Left colon (tissue), 2 donors: ENCODE measurements at places on chromosomes 5 and 9. TPM values are rescaled to one million over a fixed set of nuclear protein-coding genes. Genes with fewer than 3 reads are reported as not detected.

The SPATA31C1 gene
- total RNA-seq: not detected

DNA sequence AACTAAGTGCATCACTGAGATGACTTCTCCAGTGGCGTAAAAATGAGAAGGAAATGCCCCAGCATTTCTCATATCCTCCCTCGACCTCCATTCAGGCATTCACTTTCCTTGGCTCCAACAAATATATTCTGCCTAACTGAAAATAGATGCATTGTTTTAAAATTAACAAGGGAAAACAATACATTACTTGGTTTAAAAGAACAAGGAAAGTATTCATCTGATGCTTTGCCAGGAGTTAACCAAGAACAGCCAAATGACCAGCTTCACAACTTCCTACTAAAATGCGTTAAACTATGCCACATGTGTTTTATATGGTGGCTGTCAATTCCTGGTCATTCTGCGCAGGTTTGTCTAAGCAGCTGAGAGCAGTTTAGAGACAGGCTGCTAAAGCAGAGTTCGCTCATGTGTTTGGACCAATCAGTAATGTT is 121.4 kb downstream of the GNAQ start:
- DNase-seq: no peak

GRCh38 chr9:127538849-127539258 is 73.2 kb upstream of the STXBP1 start:
- no peak for DNase-seq

DNA sequence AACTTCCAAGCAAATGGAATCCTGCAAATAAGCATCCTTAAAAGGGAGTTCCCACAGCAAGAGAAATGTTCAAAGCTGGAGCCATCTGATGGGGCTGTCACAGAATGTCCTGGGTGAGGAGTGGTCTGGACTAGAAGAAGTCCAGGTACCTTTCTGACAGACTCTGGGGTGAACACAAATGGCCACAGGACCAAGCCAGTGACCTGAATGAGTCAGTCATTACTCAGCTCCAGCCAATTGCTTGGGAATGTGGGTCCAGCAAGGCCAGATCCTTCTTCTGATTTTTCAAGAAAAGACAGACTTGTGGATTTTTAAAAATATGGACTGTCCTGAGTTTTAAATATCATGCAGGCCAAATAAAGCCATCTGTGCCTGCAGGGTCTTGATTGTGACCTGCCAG is 30.1 kb downstream of the GALNT10 start:
- no peak for DNase-seq

- no peak for DNase-seq
These were observed 3.2 kb upstream of the FGF1 start for GRCh38 chr5:142689081-142689480.
